ENCODE measurements at places on chromosomes 11 and 22.
A peak's percentile ranks its signal among the peaks of the same experiment; 100 is the strongest.

- DNase-seq, result no peak
Observed at GRCh38 chr11:32437495-32438345, 2.4 kb upstream of the WT1 start.

GRCh38 chr11:77152846-77153245 lies 24.8 kb downstream of the MYO7A start:
- no peak for DNase-seq

GRCh38 chr22:42473484-42474193 lies 41.4 kb upstream of the NFAM1 start:
- DNase-seq, result peak; percentile 62

DNA sequence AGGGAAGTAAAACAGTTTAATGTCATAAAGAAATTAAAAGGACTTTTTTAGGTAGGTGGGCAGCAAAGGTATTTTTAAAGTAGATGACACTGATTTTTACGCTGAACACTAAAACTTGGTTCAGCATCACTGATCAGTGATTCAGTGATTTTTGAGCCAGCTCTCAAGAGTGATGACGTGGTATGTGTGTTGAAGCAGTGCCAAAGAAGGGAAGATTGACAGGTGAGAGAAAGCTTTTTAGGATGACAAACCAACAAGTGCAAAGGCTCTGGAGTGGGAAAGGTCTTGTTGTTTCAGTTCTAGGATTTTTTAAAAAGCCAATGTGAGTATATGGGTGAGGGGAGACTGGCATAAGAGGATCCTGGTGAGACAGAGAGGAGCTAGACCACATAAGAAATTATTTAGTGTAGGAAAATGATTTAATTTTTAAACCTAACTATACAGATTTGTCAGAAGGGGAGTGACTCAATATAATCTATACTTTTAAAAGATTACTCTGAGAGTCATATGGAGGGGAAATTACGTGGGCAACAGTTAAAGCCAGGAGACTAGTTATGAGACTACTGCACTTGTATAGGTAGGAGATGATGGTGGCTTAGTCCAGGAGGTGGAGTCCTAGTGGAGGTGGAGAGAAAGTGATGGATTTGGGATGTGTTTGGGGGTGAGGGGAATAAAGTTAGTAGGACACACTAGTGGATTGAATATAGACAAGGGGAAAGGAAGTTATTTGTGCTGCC lies 17.6 kb upstream of the CALCB start:
- no peak for DNase-seq

GRCh38 chr11:12901272-12901671 lies 107.8 kb upstream of the RASSF10 start:
- peak; percentile 40 for DNase-seq

GRCh38 chr11:15779518-15779917 lies 576.8 kb downstream of the SOX6 start:
- no peak for DNase-seq

DNA sequence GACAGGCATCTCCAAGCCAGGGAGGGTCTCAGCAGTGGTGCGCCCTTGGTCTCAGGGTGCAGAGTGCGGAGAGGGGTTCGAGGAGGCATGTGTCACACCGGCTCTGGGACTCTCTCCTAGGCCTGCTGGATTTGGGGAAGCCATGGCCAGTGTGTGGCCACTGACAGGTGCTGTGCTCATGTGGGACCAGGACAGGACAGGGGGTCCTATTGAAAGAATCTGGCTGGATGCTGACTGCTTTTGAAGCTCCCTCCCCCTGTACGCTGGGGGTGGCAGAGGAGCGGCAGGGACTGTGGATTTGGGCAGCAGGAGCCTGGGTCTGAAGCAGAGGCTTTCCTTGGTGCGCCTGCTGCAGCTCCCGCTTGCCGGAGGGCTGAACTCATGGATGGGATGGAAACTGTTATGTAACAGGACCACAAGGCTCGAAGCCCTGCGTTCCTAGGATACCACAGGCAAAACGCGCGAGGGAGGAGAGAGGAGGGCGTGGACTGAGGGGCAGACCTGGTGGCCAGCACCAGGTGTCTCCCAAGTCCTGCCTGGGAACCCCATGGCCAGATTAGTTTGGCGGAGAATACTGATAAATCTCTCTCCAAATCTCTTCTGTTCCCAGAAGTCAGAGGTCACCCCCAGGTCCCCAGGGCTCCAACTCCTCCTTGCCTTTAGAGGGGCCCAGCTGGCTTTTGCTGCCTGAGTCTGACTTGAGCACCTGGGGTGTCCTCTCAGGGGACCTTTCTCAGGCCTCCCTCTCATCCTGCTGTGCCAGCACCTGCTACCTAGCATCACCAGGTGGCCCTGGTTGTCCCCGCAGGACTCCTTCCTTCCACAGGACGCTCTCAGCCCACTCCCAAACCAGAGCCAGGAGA lies 13.8 kb upstream of the TEF start:
- no peak for DNase-seq

DNA sequence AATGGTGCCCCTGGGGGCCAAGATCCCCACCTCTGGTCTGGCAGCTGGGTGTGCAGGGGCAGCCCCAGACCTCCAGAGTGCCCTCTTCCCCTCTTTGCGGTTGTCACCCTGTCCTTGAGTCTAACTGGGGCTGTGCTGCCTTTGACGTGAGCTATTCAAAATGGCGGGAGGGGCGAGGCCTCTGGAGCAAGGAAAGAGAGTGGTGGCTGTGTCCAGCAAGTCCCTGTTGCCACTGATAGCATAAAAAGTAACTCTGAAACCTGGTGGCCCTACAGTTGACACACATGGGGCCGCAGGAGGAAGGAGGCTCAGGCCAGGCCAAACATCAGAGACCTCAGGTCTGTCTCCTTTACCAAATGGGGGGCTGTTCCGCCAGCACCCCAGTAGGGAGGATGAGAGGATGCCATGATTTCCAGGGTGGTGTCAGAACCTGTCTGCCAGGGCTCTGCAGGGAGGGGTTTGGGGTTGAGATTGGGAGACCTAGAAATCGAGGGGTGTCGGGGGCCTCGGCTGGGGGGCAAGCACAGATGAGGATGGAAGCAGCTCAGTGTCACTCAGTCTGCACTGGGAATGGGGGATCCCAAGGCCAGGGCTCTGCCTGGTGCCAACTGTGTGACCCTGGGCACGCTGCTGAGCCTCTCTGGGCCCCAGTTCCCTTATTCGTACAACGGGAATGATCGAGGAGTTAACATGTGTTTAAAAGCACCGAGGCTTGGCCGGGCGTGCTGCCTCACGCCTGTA lies 49.2 kb upstream of the KCNQ1OT1 start:
- DNase-seq, result no peak

DNA sequence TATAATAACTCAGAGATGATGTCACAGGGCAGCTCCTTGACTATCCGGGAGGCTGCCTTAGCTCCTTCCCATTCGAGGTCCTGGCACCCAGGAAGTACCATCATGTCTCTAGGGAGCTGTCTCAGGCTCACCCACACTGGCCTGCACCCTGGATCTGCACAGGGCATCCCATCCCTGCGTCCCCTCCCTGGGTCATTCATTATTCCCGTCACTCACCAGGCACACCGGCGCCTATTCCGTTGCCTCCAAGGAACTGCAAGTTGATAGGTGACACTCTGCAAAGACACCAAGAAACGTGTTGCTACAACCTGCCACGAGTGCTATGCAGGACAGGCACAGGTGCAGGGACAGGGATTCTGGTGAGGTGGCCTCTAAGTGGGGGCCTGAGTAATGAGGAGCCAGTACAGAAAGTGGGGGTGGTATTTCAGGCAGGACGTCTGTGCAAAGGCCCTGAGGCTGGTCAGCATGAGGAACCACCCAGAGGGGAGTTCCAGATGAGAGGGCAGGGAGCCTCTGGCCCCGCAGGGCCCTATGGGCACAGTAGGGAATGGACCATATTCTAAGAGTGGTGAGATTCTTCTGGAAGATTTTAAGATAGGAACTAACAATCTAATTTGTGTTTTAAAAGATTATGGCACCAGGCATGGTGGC lies 71.6 kb upstream of the SHANK2 start:
- no peak for DNase-seq
